ENCODE measurements at places on chromosomes 3 and 15.

- no peak for DNase-seq
- H3K27ac ChIP-seq: no peak overlapping the region
- H3K27me3 ChIP-seq: peaks cover 8% of the 10 kb centered on the region
Observed at GRCh38 chr3:15929944-15930571, 132.3 kb upstream of the ANKRD28 start.

GRCh38 chr3:163562625-163563024 lies 1515.7 kb downstream of the SI start:
- no peaks in the 10 kb centered on the region for H3K4me1 ChIP-seq
- H3K27me3 ChIP-seq: no peaks in the 10 kb centered on the region
- no peak for DNase-seq
- H3K4me3 ChIP-seq: no peak overlapping the region

GRCh38 chr15:78808550-78808949 lies 2.7 kb downstream of the ADAMTS7 start:
- H3K27ac ChIP-seq: no peak overlapping the region
- no peak overlapping the region for H3K4me3 ChIP-seq
- peaks cover 5% of the 10 kb centered on the region for H3K36me3 ChIP-seq
- H3K27me3 ChIP-seq: peaks cover 80% of the 10 kb centered on the region
- peaks cover 11% of the 10 kb centered on the region for H3K4me1 ChIP-seq

DNA sequence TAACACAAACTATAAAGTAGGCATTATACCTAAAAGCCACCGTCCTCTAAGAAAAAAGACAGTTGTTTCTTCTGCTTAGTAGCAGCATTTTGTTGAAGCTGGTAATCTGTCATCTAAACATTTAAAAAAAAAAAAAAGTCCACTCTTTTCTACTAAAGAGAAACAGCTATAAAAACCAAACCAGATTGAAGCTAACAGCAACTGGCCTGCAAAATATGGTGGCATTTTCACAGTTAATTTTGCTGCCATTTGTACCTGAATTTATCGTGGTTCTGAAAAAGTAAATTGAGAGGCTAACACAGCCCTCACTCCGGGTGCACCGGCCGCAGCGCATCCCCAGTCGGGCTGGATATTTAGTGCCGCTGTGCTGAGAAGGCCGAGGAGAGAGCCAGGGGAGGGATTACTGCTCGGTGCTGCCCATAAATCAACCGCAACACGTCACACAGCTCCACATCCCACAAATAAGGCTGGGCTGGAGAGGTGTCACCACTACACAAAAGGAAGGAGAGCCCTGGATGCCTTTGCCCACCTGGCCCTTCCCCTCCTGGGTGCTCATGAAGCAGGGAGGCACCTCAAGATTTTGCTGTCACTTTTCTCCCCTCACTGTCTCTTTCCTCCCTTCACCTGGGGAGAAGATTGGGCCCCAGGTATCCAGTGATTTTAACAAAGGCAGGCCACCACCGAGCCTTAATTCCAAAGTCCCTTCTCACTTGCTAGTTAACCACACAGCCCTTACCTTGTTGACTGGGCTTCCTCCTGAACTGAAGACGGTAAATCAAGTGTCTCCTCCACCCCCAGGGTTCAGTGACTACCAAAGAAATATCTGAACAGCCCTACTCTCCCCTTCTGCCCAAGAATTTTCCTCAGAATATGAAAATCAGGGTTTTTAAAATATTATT lies 44.4 kb downstream of the MECOM start:
- H3K27ac ChIP-seq: no peak overlapping the region
- H3K4me3 ChIP-seq: no peak overlapping the region
- no peaks in the 10 kb centered on the region for H3K36me3 ChIP-seq
- H3K27me3 ChIP-seq: peaks cover 6% of the 10 kb centered on the region
- DNase-seq: no peak

- no peak overlapping the region for H3K27ac ChIP-seq
- H3K27me3 ChIP-seq: no peaks in the 10 kb centered on the region
- H3K4me1 ChIP-seq: no peaks in the 10 kb centered on the region
- no peak overlapping the region for H3K4me3 ChIP-seq
- no peak for DNase-seq
Observed at GRCh38 chr15:62440362-62441105, 275.4 kb upstream of the C2CD4B start.

DNA sequence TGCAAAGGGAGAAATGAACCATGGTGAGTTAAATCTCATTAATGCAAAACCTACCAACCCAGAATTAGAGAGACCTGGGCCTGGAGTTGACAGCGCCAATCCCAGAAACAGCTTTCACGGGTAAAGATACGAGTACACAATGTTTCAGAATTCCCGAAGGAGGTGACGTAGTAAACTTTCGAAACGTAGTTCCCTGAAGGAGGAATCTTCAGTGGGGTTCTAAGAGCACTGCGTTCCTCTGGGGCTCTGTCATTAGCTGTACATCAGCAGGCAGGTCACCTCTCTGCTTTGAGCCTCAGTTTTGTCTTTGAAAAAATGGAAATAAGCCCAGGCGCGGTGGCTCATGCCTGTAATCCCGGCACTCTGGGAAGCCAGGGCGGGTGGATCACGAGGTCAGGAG lies 152.3 kb downstream of the XXYLT1 start:
- no peaks in the 10 kb centered on the region for H3K4me1 ChIP-seq
- H3K4me3 ChIP-seq: no peak overlapping the region
- H3K27ac ChIP-seq: no peak overlapping the region

DNA sequence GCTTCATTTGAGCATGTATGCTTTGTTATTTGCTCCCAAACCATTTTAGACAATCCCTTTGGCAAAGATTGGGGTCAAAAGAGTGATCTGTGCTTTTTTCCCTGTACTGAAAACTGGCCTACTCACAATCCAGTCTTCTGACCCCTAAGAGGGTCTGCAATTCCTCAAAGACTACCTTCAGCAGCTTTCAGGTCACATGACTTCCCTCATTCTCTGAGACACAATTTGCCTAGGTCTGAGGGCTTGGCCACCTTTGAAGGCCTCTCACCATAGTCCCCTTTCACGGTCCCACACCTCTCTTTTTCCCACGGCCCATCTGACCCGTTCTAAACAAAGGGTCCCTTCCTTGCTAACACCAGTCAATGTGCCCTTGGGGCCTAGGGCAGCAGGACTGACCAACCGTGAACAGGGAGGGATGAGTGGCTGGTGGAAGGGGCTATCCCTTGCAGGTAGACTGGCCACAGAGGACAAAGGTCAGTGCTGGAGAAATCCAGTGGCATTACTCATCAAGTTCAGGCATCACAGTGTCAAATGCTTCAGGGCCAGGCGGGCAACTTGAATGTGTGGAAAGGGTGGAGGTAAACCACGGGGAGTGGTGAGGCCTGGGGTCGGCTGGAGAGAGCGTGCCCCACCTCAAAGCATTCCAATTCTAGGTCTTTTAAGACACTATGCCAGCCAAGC lies 10.8 kb downstream of the RASL12 start:
- DNase-seq: no peak
- no peaks in the 10 kb centered on the region for H3K36me3 ChIP-seq
- H3K27ac ChIP-seq: no peak overlapping the region
- H3K27me3 ChIP-seq: peaks cover 18% of the 10 kb centered on the region
- H3K4me1 ChIP-seq: peaks cover 3% of the 10 kb centered on the region

GRCh38 chr3:66754613-66755012 lies 243.5 kb upstream of the KBTBD8 start:
- no peak overlapping the region for H3K27ac ChIP-seq
- no peaks in the 10 kb centered on the region for H3K36me3 ChIP-seq
- no peak for DNase-seq
- H3K4me1 ChIP-seq: no peaks in the 10 kb centered on the region
- no peak overlapping the region for H3K4me3 ChIP-seq

GRCh38 chr3:105876780-105877327 lies 8.0 kb upstream of the CBLB start:
- H3K4me1 ChIP-seq: peaks cover 25% of the 10 kb centered on the region
- H3K27ac ChIP-seq: peak overlapping the region; percentile 53
- no peaks in the 10 kb centered on the region for H3K27me3 ChIP-seq
- no peak overlapping the region for H3K4me3 ChIP-seq
- DNase-seq: peak; percentile 20

DNA sequence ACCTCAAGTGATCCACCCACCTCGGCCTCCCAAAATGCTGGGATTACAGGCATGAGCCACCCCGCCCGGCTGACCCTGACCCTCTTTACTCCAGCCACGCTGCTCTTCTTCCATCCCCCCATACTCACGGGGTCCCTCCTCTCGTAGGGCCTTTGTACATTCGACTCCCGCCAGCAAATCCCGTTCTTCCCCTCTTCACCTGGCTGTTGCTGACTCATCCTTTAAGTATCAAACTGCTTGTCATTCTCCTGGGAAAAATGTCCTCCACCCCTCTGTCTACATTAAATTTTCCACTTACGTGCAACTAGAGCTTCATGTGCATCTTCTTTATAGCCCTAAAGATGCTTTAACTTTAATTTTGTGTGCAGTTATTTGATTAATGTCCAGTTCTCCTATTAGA lies 203.1 kb downstream of the OPA1 start:
- peaks cover 45% of the 10 kb centered on the region for H3K27me3 ChIP-seq
- no peaks in the 10 kb centered on the region for H3K36me3 ChIP-seq
- DNase-seq: no peak
- H3K27ac ChIP-seq: no peak overlapping the region
- H3K4me3 ChIP-seq: no peak overlapping the region

DNA sequence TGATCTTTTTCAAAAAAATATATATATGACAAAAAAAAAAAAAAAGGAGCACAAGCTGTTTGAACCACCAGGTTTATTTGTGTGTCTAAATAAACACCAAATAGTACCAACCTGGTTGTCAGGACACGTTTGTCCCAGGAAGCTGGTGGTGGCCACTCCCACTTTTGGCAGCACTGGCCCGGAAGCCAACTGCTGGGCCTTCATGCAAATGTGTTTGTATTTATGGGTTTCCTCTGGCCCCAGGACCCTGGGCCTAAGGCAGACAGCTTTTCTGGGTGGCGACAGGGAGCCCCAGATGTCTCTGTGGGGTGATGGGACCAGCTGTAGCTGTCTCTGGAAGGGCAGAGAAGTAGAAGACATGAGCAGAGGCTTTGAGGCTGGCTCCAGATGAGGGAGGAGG lies 31.6 kb downstream of the PRKCD start:
- H3K27ac ChIP-seq: peak overlapping the region; percentile 35
- no peaks in the 10 kb centered on the region for H3K27me3 ChIP-seq

DNA sequence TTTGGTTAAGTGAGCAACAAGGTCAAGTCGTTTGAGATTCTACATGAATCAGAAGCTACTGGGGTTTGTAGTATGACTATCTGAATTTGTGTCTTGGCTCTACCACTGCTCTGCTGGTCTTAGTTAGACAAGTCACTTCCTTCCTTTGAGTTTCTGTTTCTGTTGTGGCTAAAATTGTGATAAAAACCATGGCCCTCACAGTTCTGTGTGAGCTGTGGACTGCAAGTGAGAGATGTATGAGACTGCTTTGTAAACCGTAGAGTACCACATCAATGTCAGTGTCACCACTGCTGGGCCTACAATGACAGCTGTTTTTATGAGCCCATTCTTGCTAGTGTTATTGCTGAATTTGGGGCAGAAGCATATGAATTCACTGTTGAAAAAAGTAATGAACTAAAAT lies 32.7 kb downstream of the RARB start:
- no peaks in the 10 kb centered on the region for H3K4me1 ChIP-seq
- no peak for DNase-seq
- no peaks in the 10 kb centered on the region for H3K36me3 ChIP-seq

GRCh38 chr3:85627932-85628331 lies 669.1 kb downstream of the CADM2 start:
- no peak overlapping the region for H3K27ac ChIP-seq
- H3K4me1 ChIP-seq: no peaks in the 10 kb centered on the region
- H3K27me3 ChIP-seq: no peaks in the 10 kb centered on the region

GRCh38 chr15:38300395-38300794 lies 47.8 kb downstream of the SPRED1 start:
- H3K4me3 ChIP-seq: no peak overlapping the region
- no peak for DNase-seq
- no peaks in the 10 kb centered on the region for H3K4me1 ChIP-seq
- no peaks in the 10 kb centered on the region for H3K36me3 ChIP-seq

GRCh38 chr3:65112751-65113300 lies 425.0 kb upstream of the ADAMTS9 start:
- H3K4me1 ChIP-seq: no peaks in the 10 kb centered on the region
- H3K27me3 ChIP-seq: no peaks in the 10 kb centered on the region
- no peaks in the 10 kb centered on the region for H3K36me3 ChIP-seq
- no peak overlapping the region for H3K4me3 ChIP-seq
- no peak for DNase-seq

DNA sequence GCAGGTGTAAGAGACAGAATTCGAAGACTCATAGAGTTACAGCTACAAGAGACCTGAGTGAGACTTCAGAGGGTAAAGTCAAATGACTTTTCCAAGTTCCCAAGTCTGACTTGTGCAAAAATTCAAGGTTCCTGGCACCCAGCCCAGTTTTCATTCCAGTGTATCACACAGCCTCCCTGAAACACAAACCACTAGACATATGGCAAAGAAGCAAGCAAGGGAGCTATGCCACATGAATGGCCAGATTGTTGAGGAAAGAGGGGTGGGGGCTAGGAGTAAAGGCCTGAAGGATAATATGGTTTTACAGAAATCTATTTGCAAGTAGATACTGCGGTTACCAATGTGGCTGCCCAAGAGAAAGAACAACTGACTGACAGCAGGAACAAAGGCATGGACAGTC lies 301.2 kb downstream of the MECOM start:
- no peak overlapping the region for H3K27ac ChIP-seq
- DNase-seq: no peak
- H3K36me3 ChIP-seq: no peaks in the 10 kb centered on the region
- no peaks in the 10 kb centered on the region for H3K4me1 ChIP-seq
- H3K27me3 ChIP-seq: no peaks in the 10 kb centered on the region

GRCh38 chr3:149781741-149782140 lies 10.6 kb downstream of the ANKUB1 start:
- DNase-seq: no peak
- no peak overlapping the region for H3K4me3 ChIP-seq
- peaks cover 7% of the 10 kb centered on the region for H3K27me3 ChIP-seq

- peaks cover 4% of the 10 kb centered on the region for H3K27me3 ChIP-seq
- peak; percentile 88 for DNase-seq
- H3K4me3 ChIP-seq: peak overlapping the region; percentile 20
- no peaks in the 10 kb centered on the region for H3K36me3 ChIP-seq
- H3K27ac ChIP-seq: peak overlapping the region; percentile 81
Observed at GRCh38 chr3:41117398-41117870, 81.9 kb upstream of the CTNNB1 start.

- DNase-seq: no peak
- H3K4me3 ChIP-seq: no peak overlapping the region
- no peaks in the 10 kb centered on the region for H3K27me3 ChIP-seq
- H3K27ac ChIP-seq: no peak overlapping the region
Observed at GRCh38 chr3:159237226-159237625, 435.4 kb downstream of the MFSD1 start.

DNA sequence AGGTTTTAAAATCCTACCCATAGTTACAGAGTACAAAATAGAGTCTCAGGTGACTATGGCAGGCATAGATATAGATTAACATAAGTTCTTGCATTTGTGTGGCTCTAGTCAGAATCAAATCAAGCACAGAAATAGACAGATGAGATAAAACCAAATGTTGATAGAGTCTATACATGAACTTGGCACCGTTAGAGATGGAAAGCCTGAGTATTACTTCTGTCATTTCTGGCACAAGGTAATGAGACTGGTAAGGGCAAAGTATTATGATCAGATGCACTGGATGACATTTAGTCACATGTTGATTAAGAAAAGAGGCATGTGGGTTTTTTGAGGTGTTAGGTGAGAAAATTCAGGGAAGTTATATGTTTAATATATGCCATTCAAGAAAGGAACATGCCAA lies 219.7 kb downstream of the MBNL1 start:
- no peaks in the 10 kb centered on the region for H3K4me1 ChIP-seq
- no peak overlapping the region for H3K27ac ChIP-seq
- H3K27me3 ChIP-seq: no peaks in the 10 kb centered on the region
- no peak for DNase-seq
- H3K4me3 ChIP-seq: no peak overlapping the region

GRCh38 chr3:166570102-166570501 lies 732.9 kb upstream of the BCHE start:
- H3K4me1 ChIP-seq: no peaks in the 10 kb centered on the region
- H3K36me3 ChIP-seq: no peaks in the 10 kb centered on the region
- DNase-seq: no peak
- no peak overlapping the region for H3K27ac ChIP-seq
